ENCODE measurements at places on chromosomes 2 and 18.

- peak; percentile 21 for DNase-seq
These were observed 300.0 kb upstream of the HDAC4 start for GRCh38 chr2:239700686-239701345.

- no peak for DNase-seq
These were observed 87.9 kb upstream of the ITGA6 start for GRCh38 chr2:172339371-172340010.

- no peak for DNase-seq
These were observed 190.7 kb downstream of the GBX2 start for GRCh38 chr2:235977445-235977844.

GRCh38 chr2:12076810-12077209, 330.4 kb downstream of the LPIN1 start:
- DNase-seq = peak; percentile 71

DNA sequence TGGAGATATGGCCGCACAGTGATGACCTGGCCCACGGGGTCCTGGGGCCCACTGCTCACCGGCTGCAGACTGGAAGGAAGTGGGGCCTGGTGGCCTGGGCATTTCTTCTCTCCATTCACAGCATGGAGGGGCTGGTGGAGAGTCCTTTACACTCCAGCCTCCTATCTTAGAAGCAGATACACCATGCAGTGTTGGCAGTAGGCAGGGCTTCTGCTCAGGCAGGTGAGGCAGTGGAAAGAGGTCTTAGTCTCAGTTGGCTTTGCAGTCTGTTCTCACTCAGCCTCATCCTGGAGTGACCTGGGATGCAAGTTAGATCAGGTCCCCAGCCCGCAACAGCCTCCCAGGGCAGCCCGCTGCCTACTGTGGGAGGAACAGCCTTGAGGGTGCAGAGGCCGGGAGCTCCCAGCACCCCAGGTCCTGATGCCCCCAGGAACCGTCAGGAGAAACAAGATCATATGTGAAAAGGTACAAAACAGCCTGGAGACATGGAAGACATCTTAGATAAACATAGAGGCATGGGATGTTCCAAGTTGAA, 45.8 kb upstream of the OTOS start:
- no peak for DNase-seq

- DNase-seq = peak; percentile 74
These were observed 18.8 kb downstream of the ENOSF1 start for GRCh38 chr18:693466-694187.

DNA sequence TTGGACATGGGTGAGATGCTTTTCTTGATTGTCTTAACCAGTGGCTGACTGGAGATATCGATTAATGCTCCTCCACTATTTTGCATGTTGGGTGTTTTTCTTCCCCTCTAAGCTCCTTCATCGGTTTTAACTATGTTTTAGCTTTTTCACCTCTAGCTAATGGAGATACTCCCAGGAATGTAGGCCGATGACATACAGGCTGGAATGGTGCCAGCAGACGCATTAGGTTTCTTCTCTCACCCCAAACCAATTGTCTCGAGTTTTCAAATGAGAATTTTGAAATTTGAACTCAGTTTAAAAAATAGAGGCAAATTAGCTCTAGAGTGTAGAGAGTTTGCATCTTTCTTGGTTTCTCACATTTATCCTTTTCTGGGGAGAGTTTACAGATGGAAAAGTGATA, 247.6 kb downstream of the RPRM start:
- no peak for DNase-seq

DNA sequence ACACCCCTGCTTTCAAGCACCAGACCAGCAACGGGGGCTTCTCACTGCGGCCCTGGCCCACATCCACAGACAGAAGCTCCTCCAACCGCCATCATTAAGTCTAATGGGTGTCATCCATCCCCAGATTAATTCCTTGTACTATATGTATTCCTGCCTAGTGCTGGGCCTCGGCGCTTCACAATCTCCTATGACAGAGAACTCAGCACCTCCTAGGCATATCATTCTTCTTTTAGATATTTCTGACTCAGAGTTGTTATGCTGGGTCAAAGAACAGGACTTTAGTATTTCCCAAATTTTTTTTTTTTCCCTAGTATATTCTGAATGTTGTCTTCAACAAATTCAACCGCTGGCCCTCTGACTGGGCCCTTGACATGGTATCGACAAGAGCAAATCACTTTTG, 83.2 kb upstream of the TFCP2L1 start:
- no peak for DNase-seq

DNA sequence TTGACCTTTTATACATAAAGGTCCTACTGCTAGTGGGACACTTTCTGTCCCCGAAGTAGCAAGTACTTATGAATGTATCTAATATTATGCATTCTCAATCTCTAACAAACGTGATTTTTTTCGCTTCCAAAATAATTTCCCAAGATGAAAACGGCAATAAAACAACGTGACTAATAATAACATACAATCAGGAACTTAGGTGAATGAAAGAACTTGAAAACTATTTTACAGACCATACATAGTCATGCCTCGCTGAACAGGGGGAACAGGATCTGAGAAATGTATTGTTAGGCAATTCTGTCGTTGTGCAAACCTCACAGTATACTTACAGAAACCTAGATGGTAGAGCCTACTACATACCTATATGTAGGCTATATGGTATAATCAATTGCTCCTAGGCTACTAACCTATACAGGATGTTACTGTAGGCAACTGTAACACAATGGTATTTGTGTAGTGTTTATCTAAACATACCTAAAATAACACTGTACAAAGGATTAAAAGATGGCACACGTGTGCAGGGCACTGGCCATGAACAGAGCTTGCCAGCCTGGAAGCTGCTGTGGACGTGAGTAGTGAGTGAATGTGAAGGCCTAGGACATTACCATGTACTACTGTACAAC, 2.5 kb downstream of the RTN4 start:
- peak; percentile 42 for DNase-seq

DNA sequence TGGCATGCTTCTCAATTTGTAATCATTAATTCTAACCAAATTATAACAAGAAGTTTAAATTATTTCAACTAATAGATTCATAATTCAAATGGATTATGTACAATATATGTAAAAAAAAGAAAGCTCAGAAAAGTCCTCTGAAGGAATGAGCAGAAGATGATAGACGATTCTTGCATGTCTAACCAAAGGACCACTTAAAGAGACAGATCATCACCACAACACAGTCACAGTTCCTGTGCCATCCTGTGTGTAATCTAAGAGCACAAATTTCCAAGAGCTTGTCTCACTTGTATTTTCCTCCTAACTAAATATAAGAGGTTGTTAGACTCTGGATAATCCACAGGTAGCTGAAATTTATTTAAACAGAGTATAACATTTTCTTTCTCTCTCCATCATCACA, 122.3 kb upstream of the CD226 start:
- no peak for DNase-seq

- DNase-seq = peak; percentile 38
These were observed 43.7 kb downstream of the HDLBP start for GRCh38 chr2:241271706-241272302.

- no peak for DNase-seq
These were observed 36.5 kb downstream of the SLC25A52 start for GRCh38 chr18:31723990-31724711.

DNA sequence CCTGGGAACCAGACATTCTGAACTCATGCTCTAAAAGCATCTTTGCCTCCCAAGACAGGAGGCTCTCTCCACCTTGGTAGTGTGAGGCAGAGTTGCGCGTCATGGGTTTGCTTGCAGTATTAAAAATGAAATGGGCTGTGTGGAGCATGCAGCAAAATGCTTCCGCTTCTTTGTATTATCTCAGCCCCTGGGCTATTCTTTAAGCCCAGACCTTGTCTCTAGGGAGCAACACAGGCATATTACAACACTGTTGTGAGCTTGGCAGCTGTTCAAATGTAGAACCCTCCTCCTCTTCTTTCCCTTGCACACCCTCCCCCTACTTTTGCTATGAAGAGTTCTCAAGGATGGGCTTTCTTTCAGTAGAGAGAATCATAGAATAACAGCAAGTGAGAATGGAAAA, 185.1 kb upstream of the LHCGR start:
- DNase-seq = peak; percentile 68

GRCh38 chr2:114034742-114035141, 144.9 kb downstream of the ACTR3 start:
- no peak for DNase-seq

- DNase-seq = no peak
These were observed 98.2 kb upstream of the ALPP start for GRCh38 chr2:232280341-232280740.

DNA sequence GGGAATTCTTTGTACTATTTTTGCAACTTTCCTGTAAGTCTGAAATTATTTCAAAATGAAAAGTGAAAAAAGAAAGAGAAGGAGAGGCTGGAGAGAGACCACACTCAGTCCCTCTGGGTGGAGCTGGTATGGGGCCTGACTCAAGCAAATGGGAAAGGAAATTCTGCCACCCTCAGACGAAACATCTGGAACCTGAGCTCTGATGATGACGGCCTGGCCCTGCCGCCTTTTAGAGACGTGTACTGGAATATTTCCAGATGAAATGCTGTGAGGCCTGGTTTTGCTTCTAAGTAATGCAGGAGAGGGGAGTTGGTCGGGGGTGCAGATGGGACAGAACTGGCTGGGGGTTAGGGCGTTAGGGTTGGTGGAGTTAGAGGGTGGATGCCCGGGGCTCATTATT, 57.4 kb upstream of the GLI2 start:
- DNase-seq = no peak

- no peak for DNase-seq
These were observed 217.8 kb downstream of the OSR1 start for GRCh38 chr2:19140463-19141208.

GRCh38 chr2:159508140-159508539, 108.2 kb downstream of the BAZ2B start:
- no peak for DNase-seq

DNA sequence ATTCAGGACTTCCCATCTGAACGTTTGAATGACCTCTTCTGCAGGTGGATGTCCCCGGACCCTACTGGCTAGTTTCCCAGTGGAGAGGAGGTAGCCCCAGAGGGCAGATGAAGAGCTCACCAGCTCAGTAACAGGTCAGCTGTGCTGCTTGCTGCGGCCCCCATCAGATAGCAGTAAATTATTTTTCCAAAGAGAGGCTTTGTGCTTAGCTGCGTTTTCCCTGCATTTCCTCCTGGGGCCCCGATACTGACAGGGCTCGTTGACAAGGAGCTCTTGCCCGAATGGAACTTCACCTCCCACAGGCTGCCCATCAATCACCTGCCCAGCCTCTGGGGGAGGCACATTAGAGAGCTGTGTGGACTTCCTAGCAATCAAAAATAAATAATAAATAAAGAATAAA, 185.8 kb downstream of the DOK6 start:
- DNase-seq = no peak

DNA sequence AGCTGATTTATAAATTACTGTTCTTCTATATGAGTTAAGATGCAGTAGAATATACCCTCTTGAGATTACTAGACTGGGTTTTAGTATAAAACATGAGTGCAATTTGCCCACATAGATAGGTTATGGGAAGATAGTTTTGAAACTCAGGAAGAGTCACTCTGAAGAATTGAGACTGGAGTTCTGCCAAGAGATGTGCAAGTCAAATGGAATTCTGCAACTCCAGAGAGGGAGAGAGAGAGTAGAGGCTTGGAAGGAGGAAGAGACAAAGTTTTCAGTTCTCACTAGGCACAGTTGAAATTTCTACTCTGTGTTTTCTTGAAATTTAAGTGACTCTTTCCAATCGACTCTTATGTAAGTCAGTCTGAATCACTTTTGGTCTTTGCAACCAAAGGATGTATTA, 878.8 kb downstream of the TSN start:
- no peak for DNase-seq

DNA sequence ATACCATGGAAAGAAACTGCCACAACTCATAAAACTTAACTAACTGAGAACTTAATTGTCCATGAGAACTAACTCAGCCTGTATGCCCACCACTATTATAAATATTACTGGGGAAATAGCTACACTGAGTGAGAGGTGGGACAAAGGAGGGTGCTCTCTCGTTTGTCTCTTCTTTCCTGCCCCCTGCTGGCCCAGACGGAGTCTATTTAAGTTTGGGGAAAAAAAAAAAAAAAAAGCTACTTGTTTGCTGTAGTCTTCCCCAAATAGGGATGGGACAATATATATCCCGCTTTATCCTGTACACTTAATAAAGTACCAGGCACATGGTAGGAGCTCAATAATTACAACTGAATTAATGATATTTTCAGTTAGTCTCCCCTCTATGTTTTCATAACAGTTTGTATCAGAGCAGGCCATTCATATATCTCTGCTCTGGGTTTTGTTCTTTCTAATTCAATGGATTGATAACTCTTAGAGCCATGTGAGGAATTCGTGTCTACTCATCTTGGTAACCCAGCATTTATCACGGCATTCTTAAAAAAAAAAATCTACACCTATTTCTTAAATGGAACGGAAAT, 647.6 kb upstream of the PKDCC start:
- DNase-seq = peak; percentile 31

DNA sequence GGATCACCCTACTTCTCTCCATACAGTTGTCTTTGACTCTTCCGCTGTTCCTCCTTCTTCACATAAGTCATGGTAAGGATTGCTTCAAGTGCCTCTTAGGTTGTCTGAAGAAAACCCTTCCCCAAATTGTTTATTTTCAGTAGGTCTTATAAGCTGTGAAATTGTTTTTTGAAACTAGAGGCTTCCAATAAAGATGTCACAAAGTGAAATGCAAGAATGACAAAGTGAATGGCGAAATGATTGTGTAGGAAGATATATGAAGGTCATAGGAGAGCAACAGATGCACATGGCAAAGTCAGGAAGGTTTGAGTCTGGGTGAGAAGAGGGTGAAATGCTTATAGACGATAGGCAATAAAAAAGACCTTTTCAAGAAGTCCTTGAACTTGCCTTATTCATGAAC, 548.8 kb downstream of the PARD3B start:
- DNase-seq = no peak

DNA sequence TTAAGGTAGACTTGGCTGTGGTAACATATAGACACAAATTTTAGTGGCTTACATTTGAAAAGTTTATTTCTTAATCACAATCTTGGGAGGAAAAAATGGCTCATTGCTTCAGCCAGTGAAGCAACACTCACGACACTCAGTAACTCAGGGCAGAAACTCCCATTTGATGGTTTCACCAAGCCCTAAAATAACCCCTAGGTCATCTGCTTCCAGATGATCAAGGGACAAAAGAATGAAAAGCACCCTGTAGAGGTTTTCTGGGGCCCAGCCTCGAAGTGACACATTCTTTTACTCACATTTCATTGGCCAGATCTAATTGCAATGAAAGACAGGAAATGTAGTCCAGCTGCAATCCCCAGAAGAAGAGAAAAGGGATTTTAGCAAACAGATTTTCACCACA, 275.9 kb downstream of the TMX3 start:
- DNase-seq = no peak

Measured in brain (organoid and tissue), 16 donors.